ENCODE measurements at places on chromosomes 4 and X. TPM values are rescaled to one million over a fixed set of nuclear protein-coding genes. Genes with fewer than 3 reads are reported as not detected.

GRCh38 chr4:126364311-126364911 is 1049.7 kb downstream of the FAT4 start:
- DNase-seq: no peak

The MAGEA11 gene
- total RNA-seq: not detected

The HSFX2 gene
- total RNA-seq: 0.79 TPM

- peak; percentile 65 for DNase-seq
Measured at GRCh38 chr4:121950212-121950679, 1.6 kb downstream of the TRPC3 start.

The DCAF12L2 gene
- not detected for total RNA-seq

The ACTRT1 gene
- not detected for total RNA-seq

- DNase-seq: no peak
Measured at GRCh38 chrX:66684196-66684595, 45.3 kb upstream of the EDA2R start.

The CT45A3 gene
- not detected for total RNA-seq

DNA sequence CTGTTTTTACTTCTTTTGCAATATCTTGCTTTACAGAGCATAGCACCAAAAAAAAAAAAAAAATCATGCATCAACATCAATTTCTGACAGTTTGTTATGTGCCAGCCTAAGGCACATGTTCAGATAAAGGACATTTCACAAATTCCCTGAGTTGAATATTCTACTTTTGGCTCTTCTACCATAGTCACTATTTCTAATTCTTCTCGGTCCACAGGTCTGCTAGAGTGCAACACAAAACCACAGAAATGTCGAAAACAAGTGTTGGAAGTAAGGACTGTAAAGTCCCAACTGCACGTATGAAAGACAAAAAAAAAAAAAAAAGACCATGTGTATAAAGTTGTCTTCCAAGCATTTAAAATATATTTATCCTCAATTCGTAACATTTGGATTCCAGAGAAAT is 494.2 kb upstream of the INTU start:
- DNase-seq: no peak

DNA sequence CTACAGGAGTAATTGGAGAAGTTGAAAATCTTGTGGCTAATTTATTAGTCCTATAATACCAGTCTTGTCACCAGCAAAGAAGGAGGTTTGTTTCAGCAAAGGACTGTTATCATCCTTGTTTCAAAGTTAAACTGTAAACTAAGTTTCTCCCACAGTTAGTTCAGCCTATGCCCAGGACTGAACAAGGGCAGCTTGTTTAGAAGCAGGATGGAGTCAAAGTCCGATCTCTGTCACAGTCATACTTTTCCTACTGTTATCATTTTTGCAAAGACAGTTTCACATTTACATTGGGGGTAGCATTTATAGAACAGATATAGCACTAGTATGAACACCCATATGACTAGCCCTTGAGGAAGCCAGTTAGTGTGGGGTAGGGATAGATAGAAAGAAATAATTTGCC is 46.4 kb downstream of the AKAP4 start:
- no peak for DNase-seq

DNA sequence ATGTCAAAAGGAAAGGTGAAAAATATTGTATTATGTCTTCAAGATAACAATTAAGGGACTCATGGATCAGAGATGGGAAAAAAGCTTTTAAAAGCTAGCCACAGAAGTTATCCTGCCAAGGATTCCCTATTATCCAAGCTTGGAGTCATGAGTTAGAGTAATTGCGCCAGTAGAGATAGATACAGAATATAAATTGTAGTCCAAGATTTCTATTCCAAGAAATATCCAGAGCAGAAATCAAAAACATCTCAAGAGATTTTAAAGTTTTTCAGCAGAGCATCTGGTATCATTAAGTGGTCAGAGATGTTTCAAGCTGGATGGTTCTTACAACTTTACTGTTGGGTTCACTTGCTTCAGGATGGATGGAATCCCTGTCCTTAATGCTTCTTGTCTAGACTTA is 186.7 kb downstream of the PCDH18 start:
- no peak for DNase-seq

DNA sequence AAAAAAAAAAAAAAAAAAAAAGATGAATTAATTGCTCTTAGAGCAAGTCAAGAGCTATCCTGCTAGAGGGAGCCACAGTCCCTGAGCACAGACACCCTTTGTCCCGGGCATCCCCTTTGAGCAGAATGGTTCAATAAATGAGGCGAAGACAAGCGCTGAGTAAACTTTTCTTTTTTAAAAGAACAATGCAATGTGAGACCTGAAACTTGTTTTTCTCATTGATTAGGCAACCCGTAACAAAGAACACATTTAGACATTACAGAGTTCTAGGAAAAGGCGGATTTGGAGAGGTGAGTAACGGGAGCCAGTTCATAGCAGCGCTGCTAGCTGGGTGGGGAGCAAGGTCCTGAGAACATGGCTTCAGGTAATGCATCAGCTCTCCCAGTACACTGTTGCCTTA is 46.1 kb downstream of the GRK4 start:
- no peak for DNase-seq

GRCh38 chr4:150600812-150601445 is 19.0 kb downstream of the MAB21L2 start:
- no peak for DNase-seq

DNA sequence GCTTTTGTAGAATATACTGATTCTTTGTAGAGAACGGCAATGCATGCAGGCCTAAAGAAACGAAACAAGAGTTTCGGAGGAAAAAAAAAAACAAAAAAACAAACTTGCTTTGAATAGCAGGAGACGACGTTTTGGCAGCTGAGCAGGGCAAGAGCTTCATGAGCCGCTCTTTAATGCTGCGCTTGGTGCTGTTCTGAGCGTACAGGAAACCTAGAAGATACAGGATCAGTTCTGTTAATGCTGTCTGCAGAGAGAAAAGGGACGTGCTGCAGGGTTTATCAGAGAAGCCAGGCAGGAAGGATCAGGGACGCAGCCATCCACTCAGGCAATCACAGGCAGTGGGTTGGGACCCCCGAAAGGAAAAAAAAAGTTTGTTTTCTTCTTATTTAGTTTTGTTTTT is 182.2 kb downstream of the PACRGL start:
- no peak for DNase-seq

The FAM120C gene
- total RNA-seq: 4.6 TPM

DNA sequence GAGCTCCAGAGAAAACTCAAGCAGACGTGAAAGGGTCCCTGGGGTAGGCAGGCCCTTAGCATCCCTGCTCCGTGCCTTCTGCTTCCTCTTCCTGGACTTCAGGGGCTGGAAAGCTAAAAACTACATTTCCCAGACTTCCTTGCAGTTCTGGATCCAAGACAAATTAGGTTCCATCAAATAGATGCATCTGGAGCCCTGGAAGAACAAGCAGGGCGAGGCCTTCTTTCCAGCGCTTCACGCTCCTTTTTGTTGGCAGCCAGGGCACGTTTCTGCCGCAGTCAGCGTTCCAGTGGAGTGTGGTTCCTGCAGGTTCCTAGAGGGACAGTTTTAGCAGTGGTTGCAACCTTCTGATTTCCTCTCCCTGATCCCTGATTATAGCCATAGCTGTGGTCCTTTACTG is 53.6 kb upstream of the MSX1 start:
- no peak for DNase-seq

GRCh38 chr4:156977435-156978160 is 6.0 kb upstream of the PDGFC start:
- DNase-seq: no peak

DNA sequence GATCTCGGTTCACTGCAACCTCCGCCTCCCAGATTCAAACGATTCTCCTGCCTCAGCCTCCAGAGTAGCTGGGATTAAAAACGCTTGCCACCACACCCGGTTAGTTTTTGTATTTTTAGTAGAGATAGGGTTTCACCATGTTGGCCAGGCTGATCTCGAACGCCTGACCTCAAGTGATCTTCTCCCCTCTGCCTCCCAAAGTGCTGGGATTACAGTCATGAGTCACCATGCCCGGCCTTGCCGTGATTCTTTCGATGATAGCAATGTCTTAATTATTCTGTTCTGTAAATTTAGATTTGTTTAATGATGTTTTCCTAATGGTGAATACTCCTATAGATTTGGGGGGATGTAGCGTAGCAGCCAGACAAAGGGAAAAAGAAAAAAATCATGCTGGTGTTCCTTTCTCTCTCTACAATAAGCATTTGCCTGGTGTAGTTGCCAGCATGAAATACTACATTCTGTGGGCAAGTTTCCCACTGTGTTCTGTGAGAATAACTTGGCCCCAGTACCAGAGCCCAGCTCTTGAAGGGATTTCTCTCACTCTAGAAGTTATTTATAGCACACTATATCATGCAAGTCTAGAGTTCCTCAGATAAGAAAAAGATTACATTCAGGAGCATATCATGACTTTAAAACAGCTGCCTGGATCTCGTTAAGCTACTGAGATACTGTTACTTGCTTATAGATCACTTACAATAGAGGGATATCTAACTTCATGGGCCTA is 15.4 kb downstream of the NIPAL1 start:
- no peak for DNase-seq

- no peak for DNase-seq
Measured at GRCh38 chr4:4558881-4559280, 17.0 kb upstream of the STX18 start.

DNA sequence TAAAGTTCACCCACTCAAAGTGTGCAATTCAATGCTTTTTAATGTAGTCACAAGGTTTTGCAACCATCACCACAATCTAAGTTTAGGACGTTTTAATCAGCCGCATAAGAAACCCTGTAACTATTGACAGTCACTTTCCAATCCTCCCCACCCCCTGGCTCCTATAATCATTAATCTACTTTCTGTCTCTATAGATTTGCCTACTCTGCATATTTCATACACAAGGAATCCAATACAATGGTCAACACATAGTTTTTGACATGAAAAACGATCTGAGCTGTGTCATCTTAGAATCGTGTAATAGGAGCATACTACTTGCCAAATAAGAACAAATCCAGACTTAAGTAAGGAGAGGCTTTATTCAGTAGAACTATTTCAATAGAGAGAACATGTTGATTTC is 47.6 kb downstream of the ANXA3 start:
- DNase-seq: no peak

DNA sequence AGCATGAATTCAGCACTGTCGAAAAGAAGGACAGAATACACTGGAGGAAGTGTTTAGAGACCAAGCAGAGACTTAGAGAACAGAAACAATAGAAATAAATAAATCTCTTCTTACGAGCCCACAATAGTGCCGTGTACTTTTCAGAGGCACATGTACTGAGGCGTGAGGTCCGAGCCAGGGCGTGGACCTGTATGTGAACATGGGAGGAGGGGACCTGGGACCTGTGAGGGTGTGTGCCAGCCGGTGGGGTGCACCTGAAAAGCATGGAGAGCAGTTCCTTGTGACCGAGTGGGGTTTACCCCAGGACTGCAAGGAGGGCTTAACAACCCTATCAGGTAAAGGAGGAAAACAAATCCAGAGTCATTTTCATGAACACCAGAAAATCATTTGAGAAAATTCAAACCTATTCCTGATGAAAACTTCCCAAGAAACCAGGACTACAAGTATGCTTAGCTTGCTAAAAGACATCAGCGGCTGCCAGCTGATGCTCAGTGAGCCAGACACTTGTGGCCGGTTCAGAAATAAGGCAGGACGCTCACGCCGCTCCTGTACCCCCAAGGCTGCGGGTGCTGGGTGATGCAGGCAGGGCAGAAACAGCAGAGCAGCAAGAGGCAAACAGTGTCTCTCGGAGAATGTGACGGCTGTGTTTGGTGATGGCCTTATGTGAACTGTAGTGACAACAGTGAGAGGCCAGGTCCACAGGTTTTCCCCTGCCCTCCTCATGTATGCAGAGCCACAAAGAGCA is 37.1 kb downstream of the NELFA start:
- no peak for DNase-seq

DNA sequence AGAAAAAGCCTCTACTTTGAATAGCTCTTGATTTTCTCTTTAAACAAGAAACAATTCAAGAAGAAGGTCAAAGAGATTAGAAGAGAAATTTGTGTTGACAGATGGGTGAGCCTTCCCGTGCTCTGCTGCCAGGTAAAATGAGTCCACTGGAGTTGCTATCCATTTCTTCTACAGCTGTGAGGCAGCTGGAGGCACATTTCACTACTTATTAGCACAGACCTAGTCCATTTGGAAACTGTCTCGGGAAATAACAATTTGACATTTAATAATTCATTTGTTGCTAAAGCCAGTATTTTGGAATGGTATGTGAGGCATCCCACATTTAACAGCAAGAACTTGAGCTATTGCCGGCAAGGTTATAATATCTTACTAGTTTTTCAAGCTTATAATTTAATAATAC is 396.8 kb upstream of the GRIA3 start:
- no peak for DNase-seq

GRCh38 chr4:37991623-37992410 is 31.6 kb downstream of the PTTG2 start:
- no peak for DNase-seq

- no peak for DNase-seq
Measured at GRCh38 chr4:112312610-112313239, 15.6 kb downstream of the ALPK1 start.

GRCh38 chrX:154116426-154117211 is 19.1 kb upstream of the MECP2 start:
- DNase-seq: no peak

The DUSP21 gene
- not detected for total RNA-seq

The LUZP4 gene
- total RNA-seq: not detected

The IL3RA gene
- 3.2 TPM for total RNA-seq
